ENCODE measurements at places on chromosomes 2 and 18. TPM values are rescaled to one million over a fixed set of nuclear protein-coding genes. Genes with fewer than 3 reads are reported as not detected.

GRCh38 chr2:7599462-7600258 is 682.4 kb downstream of the RNF144A start:
- no peak for DNase-seq

- no peak for DNase-seq
Observed at GRCh38 chr2:123961576-123961975, 63.5 kb upstream of the CNTNAP5 start.

DNA sequence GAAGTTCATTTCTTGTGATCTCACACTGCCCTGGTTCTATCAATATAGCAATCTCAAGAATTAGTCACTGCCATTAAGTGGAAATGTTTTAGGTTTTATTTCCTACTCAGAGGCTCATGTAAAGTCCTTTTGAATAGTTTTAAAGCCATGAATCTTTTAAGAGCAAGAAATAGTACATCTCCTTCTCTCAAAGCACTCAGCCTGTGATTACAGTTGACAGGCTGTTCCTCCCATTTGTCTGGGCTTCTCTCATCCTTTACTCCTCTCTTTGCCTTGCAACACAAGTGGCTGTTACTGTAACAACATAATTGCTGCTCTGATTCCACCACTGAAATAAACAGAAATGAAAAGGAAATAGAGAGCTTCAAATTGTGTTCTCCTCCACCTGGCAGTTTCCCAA is 18.4 kb downstream of the GRP start:
- no peak for DNase-seq

GRCh38 chr2:232273903-232274643 is 104.5 kb upstream of the ALPP start:
- DNase-seq, result no peak

- no peak for DNase-seq
Observed at GRCh38 chr2:196226058-196226706, 54.8 kb upstream of the STK17B start.

DNA sequence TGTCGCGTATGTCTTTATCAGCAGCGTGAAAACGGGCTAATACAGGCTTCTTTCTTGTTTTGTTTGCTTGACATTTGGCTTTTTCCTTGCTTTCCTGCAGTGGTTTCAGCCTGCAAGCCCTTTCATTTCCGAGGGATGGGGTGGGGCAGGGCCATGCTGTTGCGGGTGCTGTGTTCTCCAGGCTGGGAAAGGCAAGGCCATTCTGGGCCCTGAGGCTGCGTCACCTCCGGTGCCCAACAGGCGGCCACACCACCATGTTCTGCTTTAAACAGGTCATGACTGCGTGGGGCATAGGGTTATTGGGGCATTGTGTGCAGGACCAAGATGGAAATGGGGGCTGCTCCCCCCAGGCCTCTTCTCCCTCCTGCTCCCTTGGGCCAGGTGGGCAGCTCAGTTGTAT is 38.6 kb upstream of the PLB1 start:
- DNase-seq, result no peak

- DNase-seq, result no peak
Observed at GRCh38 chr2:30441023-30441422, 6.0 kb upstream of the LCLAT1 start.

DNA sequence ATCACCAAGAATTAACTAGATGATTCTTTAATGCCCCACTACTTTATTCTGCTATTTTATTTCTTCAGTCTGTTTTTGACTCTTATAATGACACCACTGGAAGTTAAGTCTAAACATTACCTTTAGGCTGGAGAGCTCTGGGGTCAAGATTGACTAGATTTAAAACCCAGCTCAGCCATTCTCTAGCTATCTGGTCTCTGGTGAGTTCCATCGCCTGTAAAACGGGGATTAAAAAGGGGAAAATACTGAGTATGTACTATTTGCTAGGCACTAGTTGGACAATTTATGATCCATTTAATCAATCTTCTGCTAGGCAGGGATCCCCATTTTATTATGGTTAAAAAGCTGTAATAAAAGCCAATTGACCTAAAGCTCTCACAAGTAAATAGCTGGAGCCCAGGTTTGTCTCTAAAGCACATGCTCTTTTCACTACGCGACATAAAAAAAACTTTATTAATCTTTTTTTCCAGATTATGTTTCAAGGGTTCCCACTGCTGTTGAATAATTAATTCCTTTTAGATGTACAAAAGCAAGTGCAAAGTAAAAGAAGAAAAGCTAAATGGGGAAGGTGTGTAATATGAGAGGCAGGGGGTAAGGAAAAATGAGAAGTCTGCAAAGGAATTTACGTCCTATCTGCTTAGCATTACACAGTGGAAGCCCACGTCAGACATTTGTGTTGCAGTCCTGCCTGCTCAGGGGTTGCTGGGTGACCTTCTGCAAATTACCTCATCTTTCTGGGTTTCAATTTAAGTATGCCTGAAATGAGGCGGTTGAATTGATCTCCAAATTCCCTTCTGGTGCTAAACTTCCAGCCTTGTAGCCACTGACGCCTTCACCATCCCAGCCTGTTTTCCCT is 918 bp upstream of the NABP1 start:
- no peak for DNase-seq

- no peak for DNase-seq
Observed at GRCh38 chr2:113005030-113005509, at the start of gene IL36A. IL36A (plus strand) TSS chr2:113005459; CDS start chr2:113005872, 413 bp downstream.

DNA sequence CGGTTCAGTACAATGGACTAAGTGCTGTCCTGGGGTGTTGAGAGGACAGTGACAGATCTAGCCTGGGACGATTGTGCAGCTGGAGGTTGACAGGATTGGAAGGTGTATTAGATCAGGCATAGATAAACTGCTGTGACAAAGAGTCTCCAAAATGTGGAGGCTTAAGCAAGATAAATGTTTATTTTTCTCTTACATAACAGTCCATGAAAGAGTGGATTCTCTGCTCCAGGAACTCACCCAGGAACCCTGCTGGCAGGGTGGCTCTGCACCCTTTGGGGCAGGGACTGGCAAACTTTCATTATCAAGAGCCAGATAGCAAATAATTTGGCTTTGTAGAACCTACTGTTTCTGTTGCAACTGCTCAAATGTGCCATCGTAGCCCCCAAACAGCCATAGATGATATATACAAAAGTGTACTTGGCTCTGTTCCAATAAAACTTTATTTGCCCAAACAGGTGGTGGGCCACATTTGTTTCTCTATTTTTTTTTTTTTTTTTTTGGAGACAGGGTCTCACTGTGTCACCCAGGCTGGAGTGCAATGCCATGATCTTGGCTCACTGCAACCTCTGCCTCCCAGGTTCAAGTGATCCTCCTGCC is 9.7 kb downstream of the HRH4 start:
- no peak for DNase-seq

DNA sequence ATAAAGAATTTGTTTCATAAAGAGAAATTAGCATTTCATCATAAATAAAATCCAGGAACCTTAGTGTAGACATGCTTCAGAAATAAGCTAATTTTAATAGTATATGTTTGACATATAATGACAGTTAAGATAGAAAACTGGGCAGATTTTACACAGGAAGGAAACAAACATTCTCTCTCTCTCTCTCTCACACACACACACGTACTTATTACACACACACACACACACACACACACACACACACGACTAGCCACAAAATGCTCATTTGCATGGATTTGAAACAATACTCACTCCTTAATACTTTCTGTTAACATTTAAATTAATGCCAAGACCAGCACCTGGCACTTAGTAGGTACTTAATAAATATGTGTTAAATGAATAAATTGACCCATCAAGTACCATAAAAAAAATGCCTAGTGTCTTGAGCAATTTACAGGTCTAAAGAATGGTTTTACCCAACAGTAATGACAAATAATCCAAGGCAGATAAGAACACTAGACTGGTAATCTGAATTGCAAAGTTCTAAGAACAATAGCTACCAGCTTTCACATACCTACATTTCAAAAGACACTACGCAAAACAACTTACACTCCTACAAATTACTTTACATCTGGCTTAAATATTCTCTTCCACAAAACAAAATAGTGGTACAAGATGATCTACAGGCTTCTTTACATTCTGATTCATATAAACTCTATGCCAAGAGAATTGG is 2.9 kb upstream of the GALNT3 start:
- DNase-seq, result no peak

GRCh38 chr2:203330434-203330833 is 2.2 kb downstream of the ABI2 start:
- no peak for DNase-seq

DNA sequence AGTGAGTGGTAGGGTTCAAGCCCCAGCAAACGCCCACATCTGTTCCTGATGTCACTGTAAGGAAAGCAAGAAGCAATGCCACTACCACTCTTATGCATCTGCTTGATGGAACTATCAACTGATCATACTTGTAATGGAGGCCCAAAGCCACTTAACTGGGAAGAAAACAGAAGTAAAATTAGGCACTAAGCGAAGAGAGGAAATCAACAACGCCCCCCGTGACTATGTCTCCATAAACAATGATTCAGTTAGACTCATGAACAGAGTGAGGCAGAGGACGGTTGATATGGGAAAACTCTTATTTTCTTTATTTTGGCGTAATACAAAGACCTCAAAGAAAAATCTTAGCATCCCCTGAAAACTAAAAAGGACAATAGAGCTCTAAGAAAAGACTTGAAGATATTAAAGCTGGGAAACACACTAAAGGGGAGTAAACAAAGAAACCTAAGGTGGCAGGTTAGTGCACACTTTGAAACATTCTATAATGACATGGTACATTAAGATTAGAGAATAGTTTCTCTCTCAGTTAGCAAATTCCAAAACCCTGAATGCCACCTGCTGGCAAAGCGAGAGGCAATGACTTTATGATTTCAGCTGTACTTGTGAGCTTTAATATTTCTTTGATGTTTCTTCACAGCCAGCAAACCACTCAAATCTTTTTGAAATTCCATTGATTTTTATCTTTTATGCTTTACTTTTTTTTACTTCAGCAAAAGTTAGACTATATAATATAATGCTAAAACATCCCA is 86.5 kb downstream of the LRP2 start:
- no peak for DNase-seq

DNA sequence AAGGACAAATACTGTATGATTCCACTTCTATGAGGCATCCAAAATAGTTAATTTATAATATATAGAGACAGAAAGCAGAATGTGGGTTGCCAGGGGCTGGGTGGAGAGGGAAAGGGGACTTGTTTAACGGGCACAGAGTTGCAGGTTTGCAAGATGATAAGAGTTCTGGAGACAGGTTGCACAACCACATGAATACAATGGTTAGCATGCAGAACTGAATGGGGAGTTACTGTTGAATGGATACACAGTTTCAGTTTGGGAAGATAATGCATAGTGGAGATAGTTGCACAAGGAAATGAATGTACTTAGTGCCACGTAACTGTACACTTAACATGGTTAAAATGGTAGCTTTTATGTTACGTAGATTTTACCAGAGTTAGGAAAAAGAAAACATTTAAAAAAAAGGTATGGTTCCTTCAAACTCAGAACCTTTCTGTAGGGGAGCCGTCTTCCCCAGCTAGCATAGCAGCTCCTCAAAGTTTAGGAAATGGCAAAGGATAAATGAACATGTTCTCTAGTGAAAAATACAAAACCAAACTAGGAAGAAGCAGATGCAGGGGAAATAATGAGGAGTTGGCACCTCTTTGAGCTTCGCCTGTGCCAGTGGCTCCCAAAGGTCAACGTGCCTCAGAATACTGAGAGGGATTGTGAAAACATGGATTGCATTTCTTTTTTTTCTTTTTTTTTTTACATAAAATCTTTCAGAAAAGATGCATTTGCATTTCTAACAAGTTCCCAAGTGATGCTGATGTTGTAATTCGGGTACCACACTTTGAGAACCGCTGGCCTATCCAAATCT is 95.2 kb downstream of the ZCCHC2 start:
- no peak for DNase-seq

DNA sequence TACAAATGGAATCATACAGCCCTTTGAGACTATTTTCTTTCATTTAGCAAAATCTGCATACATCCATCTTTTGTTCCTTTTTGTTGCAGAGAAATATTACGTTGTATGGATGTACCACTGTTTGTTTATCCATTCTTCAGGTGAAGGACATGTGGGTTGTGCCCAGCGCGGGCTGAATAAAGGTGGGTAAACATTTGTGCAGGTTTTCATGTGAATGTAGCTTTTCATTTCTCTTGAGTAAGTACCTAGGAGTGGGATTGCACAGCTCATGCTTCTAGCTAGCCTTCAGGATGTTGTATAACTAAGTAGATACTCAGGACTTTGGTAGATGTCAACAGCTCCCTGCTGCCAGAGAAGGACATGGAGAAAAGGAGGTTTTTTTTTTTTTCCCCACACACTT is 50.6 kb upstream of the SPRED2 start:
- no peak for DNase-seq

DNA sequence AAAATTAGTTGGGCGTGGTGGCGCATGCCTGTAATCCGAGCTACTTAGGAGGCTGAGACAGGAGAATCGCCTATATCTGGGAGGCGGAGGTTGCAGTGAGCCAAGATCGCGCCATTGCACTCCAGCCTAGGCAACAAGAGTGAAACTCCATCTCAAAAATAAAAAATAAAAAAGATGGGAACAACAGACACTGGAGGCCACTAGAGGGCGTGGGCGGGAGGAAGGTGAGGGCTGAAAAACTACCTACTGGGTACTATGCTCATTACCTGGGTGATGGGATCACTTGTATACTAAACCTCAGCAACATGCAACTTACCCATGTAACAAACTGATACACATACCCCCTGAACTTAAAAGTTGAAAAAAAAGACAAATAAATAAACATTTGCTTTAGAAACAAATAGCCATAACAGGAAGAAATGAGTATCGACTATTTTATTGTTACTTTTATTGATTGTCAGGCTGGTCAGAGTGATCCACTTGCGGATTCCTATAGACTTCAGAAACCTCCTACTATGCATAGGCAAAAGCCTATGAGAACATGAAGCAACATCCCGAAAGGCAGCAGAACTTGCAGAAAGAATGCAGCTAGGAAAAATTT is 61.0 kb downstream of the TMEM163 start:
- DNase-seq, result no peak

DNA sequence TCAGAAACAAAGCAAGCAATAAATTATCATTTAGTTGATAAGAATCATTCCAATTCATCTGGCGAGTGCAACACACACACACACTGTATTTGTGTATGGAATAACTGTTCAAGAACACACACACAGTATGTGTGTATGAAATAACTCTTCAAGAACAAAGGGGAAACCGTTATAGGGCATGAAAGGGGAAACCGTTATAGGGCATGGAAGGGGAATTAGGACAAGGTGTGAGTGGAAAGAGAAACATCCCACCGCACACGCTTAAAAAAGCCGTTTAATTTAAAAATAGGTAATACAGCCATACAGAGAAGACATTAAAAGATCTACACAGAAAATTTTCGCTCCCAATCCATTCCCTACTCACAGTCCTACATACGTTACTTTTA is 607 bp upstream of the TSN start:
- DNase-seq, result no peak

- DNase-seq, result no peak
Observed at GRCh38 chr2:39723497-39723896, 55.6 kb downstream of the THUMPD2 start.

- no peak for DNase-seq
Observed at GRCh38 chr2:20560891-20561636, 89.8 kb downstream of the HS1BP3 start.

SH3RF3 gene
- total RNA-seq, result 7.4 TPM

SH2D6 gene
- total RNA-seq, result not detected

FAM124B gene
- total RNA-seq, result 2.6 TPM

L3MBTL4 gene
- 8.7 TPM for total RNA-seq

SNX17 gene
- total RNA-seq, result 97.7 TPM

Data from tibial nerve (tissue), 4 donors.